Myocyte (in vitro differentiated cells): ENCODE measurements at places on chromosomes 1 and 21. TPM values are rescaled to one million over a fixed set of nuclear protein-coding genes. Genes with fewer than 3 reads are reported as not detected.

GRCh38 chr1:222920169-222920568 lies 105.3 kb downstream of the DISP1 start:
- DNase-seq, result no peak

DNA sequence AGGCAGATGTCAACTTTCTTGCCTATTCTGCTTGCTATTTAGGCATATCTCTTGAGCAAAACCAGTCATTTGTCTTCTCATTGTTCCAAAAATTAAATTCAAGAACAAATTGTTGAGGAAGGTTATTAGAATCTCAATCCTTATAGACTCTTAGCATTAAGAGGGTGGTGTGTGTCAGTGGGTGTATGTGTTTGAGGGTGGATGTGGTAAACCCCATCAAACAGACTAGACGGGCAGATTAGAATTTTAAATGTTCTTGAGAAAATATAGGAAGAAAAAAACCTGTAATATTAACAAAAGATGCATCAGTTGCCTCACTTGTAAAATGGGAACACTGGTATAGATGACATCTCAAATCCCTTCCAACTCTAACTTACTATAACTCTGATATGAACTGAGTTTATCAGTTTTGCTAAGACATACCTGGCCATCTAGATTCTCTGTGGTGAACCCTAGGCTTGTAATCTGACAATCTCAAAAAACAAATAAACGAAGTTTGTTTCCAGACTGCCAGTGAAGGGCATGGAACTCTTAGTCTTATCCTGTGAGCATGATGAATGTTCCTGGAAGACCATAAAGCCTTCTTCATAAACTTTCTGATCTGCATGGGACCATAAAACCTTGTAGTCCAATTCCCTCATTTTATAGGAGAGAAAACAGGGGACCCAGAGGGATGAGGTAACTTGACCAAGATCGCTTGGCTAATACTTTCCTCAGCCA lies 176.3 kb upstream of the SGIP1 start:
- no peak for DNase-seq

DNA sequence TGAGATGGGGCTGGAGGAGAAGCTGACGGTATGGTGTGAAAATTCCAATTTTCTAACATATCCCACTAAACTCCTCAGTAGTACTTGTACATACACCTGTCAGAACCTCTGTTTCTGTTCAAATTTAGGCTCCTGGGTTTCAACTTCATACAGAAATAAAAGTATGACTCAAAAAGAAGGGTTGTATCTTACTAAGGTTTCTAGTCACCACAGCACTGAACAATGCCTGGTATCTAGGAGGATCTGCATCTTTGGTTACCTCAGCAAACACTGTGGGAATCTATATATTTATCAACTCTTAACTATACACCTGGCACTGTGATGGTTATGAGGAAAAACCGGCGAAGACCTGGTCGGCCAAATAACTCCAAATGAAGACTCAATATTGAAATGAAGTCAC lies 13.8 kb downstream of the RBM34 start:
- DNase-seq, result no peak

- DNase-seq, result no peak
Observed at GRCh38 chr21:44513389-44514217, 26.4 kb downstream of the KRTAP10-1 start.

DNA sequence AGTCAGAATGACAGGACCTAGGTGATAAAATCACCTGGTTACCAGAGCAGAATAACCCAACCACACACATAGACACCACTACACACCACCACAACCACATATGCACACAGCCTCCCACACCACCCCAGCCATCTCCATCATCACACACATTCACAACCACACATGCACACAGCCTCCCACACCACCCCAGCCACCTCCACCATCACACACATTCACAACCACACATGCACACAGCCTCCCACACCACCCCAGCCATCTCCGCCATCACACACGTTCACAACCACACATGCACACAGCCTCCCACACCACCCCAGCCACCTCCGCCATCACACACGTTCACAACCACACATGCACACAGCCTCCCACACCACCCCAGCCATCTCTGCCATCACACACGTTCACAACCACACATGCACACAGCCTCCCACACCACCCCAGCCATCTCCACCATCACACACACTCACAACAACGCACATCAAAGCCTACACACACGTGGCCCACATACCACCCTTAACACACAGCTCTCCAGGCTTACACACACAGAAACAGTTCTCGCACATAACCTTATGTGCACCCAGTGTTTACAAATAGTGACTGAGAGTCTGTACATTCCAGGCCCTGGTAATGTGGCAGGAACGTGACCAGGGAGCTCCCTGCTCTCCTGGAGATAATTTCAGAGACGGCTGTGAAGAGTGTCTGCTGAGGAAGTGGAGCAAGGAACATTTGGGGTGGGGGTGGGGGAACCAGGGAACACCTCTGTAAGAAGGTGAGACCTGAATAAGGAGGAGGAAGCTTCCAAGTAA lies 3.3 kb upstream of the GJB3 start:
- no peak for DNase-seq

DNA sequence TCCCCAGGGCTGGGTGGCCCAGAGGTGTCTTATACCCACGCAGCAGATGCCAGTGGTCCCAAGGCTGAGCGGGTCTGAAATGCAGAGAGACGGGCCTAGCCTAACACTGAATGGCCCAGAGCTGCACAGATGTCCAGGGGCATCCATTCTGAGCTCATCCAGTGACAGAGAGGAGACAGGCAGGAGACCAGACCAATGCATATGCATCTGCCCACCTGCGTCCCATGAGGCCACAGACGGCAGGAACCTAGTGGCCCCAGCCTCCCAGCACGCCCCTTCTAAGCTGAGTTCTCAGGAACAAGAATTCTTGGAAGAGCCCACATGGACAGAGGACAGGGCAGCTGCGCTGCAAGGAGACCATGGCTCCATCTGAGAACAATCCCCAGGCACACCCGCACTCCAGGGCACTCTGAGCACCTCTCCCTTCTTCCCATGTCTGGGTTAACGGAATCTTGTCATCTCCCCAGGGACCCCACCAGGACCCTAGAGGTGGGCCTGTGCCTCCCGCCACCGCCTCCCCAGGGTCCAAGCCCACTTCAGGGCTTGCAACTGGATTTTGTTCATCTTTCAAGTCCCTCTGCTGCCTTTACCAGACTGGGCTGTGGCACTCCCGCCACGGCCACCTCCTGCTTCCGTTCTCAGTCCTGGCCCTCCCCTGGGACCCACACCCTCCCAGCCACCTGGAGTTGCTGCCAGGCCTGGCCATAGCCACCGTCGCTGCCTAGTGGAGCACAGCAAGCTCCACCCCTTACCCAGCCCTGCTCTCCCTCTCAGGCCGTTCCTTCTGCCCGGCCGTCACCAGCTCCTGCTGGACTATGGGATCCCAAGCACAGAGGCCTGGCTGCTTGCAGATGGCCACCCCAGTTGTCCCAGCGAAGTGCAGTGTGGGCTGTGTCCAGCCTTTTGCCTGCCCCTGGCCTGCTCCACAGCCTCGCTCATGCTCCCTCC lies 3.3 kb downstream of the WNT3A start:
- DNase-seq, result no peak

DNA sequence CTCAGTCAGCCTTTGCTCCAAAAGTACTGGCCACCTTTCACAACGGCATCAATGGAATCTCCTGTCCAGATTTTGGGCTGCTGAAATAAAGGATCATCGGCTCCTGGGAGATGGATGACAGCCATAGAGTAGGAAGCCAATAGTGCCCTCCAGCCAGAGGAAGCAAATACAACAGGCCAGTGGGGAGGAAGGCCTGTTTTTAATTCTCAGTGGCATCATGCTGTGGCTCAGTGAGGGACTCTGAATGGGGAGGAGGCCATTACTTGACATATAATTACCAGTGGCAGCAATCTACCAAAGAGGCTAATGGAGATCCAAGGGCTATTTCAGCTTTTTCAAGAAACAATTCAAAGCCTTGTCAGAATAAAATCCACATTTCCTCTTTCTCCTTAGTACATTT lies 26.7 kb downstream of the COLGALT2 start:
- no peak for DNase-seq

DNA sequence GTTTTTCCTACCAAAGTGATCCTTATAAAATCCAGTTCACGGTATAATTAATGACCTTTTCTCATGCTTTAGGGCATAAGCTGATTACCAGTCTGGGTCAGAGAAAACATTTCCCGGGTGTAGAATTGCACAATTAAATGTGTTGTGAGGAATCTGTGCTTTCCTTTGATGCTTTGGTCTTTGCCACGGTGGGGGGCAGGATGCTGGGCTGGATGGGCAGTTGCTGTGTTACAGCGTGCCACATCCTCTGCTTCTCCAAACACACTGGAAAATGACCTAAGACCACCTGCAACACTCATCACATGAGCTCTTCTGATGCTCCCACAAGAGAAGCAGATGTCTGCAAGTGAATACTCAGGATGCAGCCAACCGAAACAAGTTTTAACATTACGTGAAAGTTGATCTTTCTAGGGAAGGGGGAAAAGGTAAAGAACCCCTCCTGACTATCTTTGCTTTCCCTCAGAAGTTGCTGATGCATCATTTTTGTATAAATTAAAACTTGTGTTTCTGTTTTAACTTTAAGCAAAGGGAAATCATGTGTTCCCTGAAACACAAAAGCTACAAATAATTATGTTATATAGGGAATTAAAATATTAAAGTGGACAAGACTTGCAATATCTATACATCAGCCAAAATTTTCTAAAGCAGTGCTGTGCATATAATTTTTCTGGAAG lies 515.3 kb upstream of the NR5A2 start:
- DNase-seq, result no peak

DNA sequence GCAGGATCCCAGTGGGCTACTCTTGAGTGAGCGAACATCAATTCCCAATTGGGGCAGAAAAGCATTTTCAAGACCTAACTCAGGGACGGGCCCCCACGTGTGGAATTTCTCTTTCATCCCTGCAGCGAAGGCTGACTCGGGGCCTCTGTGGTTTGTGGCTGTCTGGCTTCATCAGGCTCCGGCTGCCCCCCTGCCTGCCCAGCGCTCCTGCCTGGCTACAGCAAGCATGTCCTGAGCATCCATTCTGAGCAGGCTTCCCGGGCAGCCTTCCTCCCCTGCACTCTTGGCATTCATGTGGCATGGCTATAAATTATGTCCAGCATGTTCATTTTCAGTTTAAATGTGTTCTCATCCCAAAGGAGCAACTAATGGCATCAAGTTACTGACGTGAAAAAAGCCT lies 588.1 kb downstream of the KIF26B start:
- DNase-seq, result peak; percentile 48

GRCh38 chr1:106621853-106622252 lies 434.6 kb upstream of the PRMT6 start:
- DNase-seq, result no peak

GRCh38 chr1:78005448-78005722 lies 646 bp downstream of the DNAJB4 start:
- peak; percentile 34 for DNase-seq

GRCh38 chr1:62128745-62129144 lies 65.9 kb upstream of the L1TD1 start:
- DNase-seq, result no peak

- no peak for DNase-seq
Observed at GRCh38 chr1:52057255-52057654, 1.2 kb downstream of the BTF3L4 start.

- peak; percentile 87 for DNase-seq
Observed at GRCh38 chr1:240385985-240386978, 225.7 kb downstream of the GREM2 start.

DNA sequence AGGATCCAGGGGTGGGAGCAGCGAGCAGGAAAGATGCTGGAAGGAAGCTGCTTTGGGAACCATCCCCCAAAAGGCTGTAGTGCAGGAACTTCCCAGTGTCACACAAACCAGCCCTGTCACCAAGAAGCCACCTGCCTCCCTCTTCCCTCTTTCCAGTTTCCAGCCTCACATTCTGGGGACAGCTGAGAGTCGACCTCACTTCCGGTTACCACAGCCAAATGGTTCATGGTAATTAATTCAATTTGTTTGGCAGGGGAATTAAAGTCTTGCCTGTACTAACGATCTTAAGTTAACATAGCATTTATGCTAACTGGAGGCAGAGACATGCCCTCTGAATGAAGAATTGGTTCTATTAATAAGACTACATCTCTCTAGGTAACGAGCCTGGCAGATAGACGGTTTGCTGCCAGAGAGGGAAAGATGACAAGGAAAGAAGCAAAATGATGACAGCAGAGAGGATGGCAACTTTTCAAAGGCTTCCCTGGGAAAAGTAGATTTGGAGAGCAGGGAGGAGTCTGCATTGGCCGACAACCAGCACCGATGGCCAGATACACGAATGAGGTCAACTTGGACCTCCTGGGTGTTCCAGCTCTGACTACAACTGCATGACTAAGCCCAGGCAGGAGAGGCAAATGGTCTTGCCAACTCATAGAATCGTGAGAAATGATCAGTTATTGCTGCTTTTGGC lies 64.1 kb downstream of the TMCO4 start:
- DNase-seq, result peak; percentile 85

- no peak for DNase-seq
Observed at GRCh38 chr1:82221721-82222120, 421.0 kb downstream of the ADGRL2 start.

- peak; percentile 21 for DNase-seq
Observed at GRCh38 chr1:117123274-117123673, 1.7 kb upstream of the TRIM45 start.

DNA sequence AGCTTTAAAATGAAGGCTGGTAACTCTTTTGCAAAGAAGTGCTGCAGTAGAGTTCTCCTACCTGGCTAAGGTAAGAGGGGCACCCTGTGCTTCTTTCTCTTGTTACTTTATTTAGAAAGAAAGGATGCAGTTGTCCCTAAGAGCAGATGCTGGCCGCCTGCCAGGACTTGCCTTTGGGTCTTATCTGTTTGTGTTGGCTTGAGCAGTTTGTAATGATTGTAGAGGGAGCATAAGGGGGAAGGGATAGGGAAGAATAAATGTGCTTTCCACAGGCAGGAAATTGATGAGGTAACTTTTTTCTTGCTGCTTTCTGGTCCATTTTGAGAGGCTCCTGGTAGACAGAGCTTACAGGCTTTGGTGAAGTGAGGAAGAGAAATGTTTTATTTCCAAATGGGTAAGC lies 229.6 kb downstream of the HHAT start:
- peak; percentile 47 for DNase-seq

DNALI1 gene
- total RNA-seq, result 35.9 and 45.9 TPM in 2 replicates

MEX3A gene
- total RNA-seq, result 3.2 and 4.5 TPM in 2 replicates

UQCRHL gene
- total RNA-seq, result 1.5 and 1.6 TPM in 2 replicates

WNT2B gene
- total RNA-seq, result 0.31 and 0.67 TPM in 2 replicates

ITLN1 gene
- total RNA-seq, result not detected in 2 replicates

RNF220 gene
- total RNA-seq, result 129 and 153 TPM in 2 replicates

NBPF11 gene
- total RNA-seq, result 5.4 and 7.0 TPM in 2 replicates

ASPM gene
- 0.64 and 0.73 TPM in 2 replicates for total RNA-seq

IL20 gene
- not detected in 2 replicates for total RNA-seq

ARHGEF19 gene
- 0.31 and 0.67 TPM in 2 replicates for total RNA-seq

FCRL3 gene
- total RNA-seq, result not detected in 2 replicates

C1orf185 gene
- not detected in 2 replicates for total RNA-seq

DNM3 gene
- 0.62 and 1.1 TPM in 2 replicates for total RNA-seq

RYR2 gene
- 0.16 TPM in 1 of 2 replicates, not detected in the other for total RNA-seq

LRRC38 gene
- total RNA-seq, result not detected in 2 replicates

LCE5A gene
- total RNA-seq, result not detected in 2 replicates
